Choroid plexus epithelial cell (primary cell): ENCODE measurements at places on chromosomes 12 and 14.

- DNase-seq, result no peak
Observed at GRCh38 chr12:6281081-6281809, 29.2 kb upstream of the PLEKHG6 start.

DNA sequence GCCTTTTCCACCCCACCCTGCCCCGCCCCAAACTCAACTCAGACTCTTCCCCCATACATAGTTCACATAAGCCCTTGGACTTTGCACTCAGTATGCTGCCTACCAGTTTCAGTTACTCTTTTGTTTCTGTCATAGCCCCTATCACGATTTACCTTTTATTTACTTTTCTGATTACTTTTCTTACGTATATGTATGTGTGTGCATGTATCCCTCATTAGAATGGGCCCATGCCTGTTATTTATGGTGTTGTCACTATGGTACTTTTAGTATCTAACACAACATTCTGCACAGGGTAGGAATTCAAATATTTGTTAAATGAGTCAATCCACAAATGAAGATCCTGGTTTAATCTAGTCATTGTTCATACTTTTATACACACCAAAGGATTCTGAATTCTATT, 16.5 kb upstream of the LUM start:
- peak; percentile 67 for DNase-seq

DNA sequence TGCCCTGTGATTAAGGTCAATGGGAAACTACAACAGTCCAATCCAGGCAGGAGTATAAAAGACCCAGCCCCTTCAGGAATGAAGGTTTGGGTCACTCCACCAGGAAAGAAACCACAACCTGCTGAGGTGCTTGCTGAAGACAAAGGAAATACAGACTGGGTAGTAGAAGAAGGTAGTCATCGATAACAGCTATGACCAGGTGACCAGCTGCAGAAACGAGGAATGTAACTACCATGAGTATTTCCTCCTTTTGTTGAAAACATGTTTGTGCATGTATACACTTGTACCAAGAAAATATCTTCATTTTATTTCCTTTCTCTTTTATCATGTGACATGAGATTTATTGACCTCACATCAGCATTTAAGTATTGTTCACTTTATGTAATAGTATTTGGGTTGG, 409.1 kb downstream of the FOXG1 start:
- no peak for DNase-seq

DNA sequence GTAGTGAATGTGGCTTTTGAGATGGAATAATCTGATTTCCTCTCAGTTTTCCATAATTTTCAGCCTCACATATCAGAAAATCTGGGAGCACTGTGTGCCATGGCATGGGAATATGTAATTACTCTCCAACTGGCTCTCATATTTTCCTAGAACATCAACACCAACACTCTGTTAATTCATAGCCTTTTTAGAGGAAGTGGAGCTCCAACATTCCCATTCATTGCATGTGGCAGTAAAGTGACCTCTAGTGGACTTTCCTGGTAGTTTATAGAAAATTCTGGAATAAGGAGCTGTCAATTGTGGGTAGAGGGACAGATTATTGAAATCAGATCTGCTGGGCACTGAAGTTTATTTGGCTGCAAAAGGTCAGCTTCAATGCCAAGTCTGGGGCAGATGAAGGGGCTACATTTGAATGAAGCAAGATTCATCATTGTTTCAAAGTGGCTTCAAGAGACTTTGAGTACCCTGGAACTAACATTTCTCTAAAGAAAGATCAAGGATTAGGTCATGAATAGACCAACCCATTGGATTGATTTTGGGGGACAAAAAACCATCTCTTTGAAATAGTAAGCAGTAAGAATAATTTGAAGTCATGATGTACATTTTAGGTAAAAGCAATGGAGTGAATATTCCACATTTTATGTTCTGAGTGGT, 23.6 kb upstream of the USP44 start:
- peak; percentile 60 for DNase-seq

DNA sequence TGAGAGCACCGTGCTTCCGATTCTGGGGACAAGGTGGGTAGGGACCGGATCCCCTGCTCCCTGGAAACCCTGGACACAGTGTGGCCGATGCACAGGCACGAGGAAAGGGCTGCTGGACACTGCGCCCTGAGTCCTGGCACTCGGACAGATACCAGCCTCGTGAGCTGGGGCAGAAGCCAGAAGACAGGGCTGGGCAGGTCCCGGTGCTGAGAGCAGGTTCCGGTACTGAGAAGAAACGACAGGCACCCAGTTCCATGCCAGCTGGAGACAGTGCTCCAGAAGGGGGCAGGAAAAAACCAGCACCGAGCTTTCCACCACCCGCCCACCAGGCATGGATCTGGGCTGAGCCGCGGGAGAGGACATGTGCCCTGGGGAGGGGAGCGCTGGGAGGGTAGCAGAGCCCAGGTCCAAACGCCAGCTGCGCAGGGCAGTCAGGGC, 6.5 kb downstream of the XRCC3 start:
- DNase-seq, result no peak

DNA sequence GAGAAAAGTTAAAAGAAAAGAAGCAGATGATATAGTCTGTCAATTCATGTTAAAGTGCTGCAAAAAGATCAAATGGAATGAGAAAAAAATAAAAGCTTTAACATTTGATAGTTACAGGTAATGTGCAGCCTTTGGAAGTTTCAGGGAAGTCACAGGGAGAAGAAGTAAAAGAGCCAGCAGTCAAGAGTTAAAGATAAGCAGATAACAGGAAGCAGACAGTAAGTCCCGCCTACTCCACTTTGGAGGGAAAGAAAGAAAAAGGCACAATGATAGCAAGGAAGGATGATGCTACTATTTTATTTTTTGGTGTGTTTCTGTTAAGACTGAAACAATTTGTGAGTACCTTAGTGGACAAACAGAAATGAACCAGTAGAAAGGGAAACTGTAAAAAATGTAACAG, 111.1 kb upstream of the KRR1 start:
- no peak for DNase-seq

DNA sequence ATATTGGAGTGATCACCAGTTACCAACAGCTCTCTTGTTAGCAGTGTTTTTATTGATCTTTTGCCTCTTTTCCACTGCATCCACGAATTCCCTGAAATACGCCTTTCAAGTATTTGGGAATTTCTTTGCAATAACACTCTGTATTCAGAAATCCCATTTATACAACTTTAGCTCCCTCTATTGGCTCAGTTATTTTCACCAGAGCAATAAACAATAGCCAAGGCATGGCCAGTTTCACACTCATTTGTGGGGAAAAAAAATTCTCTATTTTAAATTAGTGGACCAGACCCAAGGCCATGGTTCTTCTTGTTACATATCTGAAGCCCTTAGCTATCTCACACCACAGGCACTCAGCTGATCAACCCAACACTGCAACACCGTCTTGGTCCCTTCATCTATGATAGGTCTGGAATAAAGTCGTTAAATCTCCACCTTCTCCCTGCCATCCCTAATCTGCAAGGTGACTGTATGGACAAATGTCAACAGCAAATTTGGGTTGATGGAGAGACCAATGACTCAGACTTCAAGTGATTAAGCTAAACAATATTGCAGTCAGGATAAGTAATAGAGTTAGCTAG, 92.4 kb upstream of the TMEM260 start:
- peak; percentile 55 for DNase-seq
